Epithelial cell of prostate (primary cell): ENCODE measurements at places on chromosomes 12 and 14.

DNA sequence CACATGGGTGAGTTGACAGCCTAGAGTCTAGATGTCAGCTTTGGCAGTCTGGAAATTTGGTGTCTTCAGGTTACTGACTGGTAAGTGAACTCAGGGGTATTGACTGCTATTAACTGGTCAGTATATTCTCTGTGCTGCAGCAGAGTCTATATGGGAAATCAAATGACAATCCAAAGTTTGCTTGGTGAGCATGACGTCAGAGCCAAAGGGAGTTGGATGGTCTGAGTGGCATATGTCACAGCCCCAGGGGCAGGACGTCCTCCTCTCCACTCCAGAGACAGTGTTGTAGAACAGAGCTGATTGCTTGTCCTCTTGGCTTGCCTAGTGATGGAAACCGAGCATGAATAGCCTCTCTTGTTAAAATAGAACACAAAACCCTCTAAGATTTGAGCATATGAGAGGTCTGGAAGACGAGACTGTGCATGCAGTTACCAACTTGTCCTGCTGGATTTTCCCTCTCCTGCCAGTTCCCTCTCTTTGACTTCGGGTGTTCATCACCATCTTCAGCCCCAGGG, 3.3 kb upstream of the TBC1D30 start:
- DNase-seq = no peak

DNA sequence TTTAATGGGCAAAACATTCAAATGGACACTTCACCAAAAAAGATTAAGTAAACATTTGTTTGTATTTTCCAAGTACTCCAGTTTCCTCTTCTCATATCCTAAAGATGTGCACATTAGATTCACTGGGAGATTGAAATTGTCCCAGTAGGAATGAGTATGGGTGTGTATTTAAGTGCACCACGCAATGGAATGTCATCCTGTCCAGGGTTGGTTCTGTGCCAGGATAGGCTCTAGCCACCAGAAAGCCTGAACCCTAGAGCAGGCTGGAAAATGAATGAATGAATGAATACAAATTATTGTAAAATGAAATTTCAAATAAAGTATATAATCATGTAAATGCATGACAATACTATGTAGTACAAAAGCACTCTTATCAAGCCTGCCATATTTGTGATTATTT, 14.0 kb downstream of the CEP83 start:
- DNase-seq = no peak

DNA sequence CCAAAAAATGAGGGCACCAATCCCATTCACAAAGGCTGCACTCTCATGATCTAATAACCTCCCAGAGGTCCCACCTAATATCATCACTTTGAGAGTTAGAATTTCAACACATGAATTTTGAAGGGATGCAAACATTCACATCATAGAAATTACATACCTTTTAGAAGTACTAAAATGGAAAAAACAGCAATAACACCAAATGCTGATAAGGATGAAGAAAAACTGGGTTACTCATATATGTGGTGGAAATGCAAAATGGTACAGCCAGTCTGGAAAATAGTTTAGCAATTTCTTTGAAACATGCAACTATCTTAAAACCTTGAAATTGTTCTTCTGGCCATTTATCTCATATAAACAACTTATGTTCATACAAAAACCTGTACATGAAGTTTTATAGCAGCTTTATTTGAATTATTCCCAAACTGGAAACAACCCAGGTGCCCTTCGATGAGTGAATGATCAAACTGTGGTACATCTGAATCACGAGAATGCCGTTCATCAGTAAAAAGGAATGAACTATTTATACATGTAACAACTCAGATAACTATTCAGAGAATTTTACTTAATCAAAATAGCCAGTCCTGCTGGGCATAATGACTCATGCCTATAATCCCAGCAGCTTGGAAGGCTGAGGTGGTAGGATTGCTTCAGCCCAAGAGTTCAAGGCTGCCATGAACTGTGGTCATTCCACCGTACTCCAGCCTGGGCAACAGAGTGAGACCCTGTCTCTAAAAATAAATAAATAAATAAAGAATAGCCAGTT, 109.4 kb upstream of the SSTR1 start:
- peak; percentile 22 for DNase-seq

- no peak for DNase-seq
These were observed 27.6 kb downstream of the FAIM2 start for GRCh38 chr12:49876070-49876469.

DNA sequence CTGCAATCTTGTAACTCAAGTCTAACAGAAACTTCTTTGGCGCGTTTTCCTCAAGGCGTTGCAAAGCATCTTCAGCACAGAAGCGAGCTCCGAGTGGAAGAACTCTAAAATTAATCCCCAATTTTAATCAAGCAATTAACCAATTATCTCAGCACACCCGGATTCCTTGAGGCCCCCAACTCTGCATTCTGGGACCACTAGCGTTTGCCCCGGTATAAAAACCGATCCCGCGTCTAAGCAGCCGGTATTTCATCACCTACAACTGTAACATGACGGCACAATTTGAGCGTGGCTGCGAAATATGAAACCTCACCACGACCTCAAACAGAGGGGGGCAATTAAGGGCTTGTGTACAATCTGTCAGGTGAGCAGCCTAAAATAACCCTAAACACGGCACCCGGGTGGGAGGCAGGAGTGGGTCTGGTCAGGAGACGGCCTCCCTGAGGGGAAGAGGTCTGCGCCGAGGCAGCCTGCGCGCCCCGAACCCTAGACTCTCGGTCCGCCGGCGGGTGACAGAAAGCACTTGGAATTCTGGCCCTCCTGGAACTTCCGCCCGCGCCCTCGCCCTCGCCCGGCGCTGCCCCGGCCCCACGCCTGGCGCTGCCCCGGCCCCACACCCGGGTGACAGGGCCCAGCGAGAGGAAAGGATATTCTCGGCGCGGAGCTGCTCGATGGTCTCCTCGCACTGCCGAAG, 594 bp downstream of the ZCCHC8 start:
- DNase-seq = no peak

DNA sequence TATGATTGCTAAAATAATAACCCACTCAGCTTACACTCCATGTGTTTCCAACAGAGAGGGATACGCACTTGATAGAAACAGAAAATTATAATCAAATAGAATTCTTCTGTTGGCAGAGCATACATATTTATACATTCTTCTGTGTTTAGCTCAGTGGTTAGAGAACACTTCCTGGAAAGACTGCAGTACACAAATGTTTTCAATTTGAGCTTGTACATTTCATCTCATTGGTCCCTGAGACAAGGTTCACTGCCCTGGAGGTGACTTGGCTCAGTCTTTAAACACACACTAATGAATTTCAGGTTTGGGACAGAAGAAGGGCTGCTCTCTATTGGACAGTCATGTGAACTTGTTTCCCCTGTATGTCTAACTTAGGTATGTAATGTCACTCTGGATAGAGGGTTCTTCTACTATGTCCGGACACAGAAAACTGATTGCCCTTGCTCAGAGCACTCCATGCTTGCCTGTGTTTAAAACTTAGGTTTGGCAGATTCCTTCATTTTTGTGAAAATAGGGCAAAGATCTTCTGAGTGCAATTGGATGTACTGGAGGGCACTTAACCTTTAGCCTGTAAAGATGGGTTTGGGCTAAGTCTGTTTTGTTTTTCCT, 22.9 kb downstream of the PROX2 start:
- no peak for DNase-seq

- no peak for DNase-seq
These were observed 4.7 kb upstream of the EPYC start for GRCh38 chr12:91009319-91009950.

- DNase-seq = no peak
These were observed 161.2 kb upstream of the SLC38A2 start for GRCh38 chr12:46533723-46534122.

DNA sequence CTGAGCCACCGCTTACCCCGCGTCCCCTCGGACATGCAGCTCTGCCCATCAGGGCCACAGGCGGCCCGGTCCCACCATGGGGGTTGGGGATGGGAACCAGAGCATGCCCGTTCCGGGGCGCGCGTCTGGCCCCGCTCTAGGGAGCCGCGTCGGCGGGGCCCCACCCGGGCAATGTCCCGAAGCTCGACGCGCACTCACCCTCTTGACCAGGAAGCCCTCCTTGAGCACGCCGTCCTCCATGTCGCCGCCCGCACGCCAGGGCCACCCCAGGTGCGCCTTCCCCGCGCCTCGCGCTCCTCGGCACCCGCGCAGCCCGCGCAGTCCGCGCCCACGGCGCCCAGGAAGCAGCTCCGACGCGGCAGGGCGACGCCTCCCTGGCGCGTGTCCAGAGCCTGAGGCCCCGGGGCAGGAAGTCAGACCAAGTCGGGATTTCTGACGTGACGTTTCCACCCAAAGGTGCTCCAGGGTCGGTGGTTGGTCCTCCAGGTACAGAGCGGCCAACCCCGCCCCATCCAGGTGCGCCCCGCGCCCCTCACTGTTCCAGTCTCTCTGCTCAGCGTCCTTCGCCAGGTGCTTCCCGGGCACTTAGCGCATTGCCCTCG, at the start of gene PLEK2:
Gene PLEK2 (minus strand): TSS at position 346 of the 602 bp plus-strand sequence. CDS start 106 bp downstream, at position 240.
- peak; percentile 57 for DNase-seq

DNA sequence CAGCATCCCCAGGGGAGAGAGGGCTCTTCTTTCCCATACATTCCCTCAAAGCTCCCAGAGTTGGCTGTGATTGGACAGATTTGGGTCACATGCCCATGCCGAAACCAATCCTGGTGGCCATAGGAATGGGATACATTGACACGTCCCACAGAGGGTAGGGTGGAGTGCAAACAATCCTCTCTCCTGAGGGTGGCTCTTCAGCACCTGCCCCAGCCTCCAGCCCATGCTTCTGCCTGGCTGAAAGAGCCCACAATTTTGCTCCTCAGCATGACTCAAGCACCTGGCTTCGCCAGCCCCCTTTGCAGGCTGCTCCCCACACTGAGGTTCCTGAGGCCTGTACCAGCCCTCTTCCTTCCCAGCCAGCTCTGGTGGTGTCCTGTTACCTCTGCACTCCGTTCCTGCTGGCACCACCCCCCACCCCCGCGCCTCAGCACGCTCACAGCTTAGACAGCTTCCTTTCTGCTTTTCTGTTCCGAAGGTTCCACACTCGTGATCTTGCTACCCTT, 71.7 kb downstream of the CCDC92 start:
- DNase-seq = no peak

GRCh38 chr14:26527095-26527494, 70.7 kb downstream of the NOVA1 start:
- DNase-seq = no peak

GRCh38 chr12:107657621-107658020, 28.0 kb upstream of the PWP1 start:
- no peak for DNase-seq

DNA sequence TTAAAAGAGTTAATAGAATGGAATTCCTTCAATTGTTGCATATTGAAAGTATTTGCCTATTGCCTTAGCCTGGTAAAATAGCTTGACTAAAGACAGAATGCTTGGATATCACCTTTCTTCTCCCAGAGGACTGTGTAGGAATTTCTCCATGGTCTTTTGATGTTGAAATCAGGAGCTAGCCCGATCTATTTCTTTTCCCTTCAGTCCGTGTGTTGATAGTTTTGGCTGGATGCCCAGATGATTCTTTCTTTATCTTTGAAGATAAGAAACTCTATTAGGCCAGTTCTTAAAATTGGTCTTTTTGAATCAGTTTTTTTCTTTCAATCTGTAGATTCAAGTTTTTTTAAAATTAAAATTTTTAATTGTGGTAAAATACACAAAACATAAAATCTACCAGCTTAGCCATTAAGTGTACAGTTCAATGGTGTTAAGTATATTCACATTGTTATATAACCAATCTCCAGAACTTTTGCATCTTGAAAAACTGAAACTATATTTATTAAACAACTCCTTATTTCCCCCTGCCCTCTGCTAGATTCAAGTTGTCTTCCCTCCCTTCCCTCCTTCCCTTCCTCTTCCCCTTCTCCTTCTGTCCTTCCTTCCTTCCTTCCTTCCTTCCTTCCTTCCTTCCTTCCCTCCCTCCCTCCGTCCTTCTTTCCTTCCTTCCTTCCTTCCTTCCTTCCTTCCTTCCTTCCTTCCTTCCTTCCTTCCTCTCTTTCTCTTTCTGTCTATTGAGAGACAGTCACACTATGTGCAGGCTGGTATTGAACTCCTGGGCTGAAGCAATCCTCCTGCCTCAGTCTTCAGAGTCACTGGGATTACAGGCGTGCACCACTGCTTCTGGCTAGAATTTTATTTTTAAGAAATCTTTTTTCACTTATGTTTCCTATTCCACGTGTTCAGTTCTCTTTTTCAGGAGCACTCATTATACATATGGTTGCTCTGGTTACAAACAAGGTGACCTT, 10.1 kb downstream of the LACRT start:
- no peak for DNase-seq

DNA sequence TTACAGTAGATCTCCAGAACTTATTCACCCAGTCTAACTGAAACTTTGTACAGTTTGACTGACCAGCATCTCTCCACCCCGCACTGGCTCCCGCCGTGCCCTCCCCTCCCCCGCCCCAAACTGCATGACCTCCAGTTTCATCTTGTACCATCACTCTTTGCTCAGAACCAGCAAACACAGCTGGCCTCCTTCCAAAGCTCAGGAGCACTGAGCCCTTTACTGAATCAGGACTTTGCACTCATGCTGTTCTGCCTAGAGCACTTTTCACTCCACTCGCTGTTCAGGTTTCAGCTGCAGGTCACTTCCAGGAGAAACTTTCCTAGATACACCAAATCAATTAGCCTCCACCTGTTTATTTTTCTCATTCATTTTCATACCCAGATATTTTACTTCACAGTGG, 455.3 kb upstream of the PDE3A start:
- DNase-seq = no peak

DNA sequence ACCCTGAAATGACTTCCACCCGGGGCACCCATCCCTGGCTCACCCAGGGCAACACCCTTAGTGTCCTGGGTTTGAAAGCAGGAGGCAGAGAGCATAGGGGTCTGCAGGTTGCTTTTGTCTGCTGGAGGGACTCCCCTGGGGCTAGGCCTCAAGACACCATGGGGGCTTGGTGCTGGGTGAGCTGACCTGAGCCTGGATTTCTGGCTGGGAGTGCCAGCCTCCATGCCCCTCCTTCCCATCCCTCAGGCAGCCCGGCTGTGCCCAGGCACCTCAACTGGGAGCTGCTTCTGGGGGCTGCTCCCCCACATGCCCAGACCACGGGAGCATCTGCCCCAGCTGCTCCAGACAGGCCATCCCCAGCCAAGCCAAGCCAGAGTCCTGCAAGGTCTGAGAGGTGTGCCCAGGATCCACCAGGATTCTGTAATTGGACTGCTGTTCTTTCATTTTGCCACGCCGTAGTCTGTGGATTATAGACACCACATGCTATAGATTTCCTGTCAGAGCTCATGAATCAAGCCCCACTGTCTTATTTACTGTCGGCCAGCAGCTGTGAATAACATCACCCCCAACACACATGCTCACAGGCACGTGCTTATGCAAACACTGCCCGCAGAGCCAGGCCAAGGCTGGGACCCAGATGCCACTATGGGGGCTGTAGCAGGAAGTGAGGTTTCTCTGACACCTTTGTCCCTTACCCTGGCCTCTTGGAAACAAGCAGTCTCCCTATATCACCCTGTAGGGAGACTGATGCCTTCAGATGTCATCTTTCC, 29.4 kb upstream of the ESRRB start:
- DNase-seq = no peak

GRCh38 chr12:32567296-32567674, 111.8 kb upstream of the DNM1L start:
- DNase-seq = no peak

GRCh38 chr12:14260011-14260993, 105.2 kb upstream of the ATF7IP start:
- DNase-seq = peak; percentile 85
